ENCODE measurements at places on chromosomes 3 and 15.
A peak's percentile ranks its signal among the peaks of the same experiment; 100 is the strongest.

- DNase-seq = no peak
Observed at GRCh38 chr3:184894051-184894450, 82.1 kb downstream of the VPS8 start.

GRCh38 chr3:71512544-71512943 is 71.0 kb downstream of the FOXP1 start:
- no peak for DNase-seq

DNA sequence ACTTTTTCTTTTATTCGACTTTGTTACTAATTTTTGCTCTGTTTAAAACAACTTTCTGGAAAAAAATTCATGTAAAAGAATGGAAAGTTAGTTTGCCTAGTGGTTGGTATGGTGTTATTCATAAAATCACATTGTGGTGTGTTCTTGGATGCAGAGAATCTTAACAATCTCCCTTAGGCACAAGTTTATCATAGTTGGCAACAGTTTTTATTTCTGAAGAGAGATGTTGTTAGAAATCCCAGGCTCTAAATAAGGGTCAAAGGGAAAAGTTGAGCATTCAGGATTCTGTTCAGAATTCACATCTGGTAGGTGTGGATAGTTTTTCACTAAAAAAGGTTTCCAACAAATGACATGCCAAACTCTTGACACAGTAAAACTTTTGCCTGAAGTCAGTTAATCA is 6.4 kb downstream of the DUT start:
- DNase-seq = no peak

- DNase-seq = no peak
Observed at GRCh38 chr3:156519758-156520162, 35.2 kb downstream of the SSR3 start.

GRCh38 chr3:141550926-141551665 is 64.3 kb downstream of the RASA2 start:
- DNase-seq = no peak

DNA sequence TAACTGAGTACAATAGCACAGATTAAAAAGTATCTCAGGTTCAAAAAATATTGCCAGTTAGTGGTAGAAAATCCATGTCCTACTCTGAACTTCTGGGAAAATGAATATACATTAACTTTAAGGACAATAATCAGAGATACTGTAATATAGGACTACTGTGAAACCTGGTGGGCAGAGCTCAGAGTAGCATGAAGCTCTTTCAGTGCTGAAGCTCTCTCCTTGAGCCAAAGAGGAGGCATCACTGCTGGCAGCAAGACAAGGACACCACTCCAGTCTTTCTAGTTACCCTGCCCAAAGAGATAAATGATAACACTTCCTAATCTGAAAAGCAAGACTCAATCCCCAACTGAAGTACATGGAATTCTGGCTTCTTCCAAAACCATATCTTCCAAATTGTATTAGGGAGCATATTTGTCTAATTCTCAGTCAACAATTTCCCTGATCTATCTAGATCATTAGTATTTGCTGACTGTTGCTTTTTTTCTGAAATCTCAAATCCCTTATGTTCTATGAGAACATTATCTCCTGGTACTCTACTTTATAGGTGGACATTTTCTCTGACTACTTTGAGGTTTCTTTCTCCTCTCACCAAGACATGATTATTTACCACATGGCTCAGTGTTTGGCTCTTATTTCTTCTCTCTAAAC is 55.9 kb downstream of the CLDN1 start:
- DNase-seq = no peak

- DNase-seq = no peak
Observed at GRCh38 chr3:165210132-165210531, 13.9 kb upstream of the SLITRK3 start.

DNA sequence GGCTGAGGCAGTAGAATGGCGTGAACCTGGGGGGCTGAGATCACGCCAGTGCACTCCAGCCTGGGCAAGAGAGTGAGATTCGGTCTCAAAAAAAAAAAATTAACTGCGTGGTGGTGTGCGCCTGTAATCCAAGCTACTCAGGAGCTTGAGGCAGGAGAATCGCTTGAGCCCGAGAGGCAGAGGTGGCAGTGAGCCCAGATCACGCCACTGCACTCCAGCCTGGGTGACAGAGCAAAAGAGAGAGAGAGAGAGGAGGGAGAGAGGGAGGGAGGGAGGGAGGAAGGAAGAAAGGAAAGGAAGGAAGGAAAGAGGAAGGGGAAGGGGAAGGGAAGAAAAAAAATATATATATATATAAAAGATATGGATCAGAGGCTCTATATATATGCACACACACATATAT is 6.0 kb downstream of the TM4SF19 start:
- no peak for DNase-seq

- no peak for DNase-seq
Observed at GRCh38 chr3:129688271-129688895, 81.9 kb upstream of the PLXND1 start.

DNA sequence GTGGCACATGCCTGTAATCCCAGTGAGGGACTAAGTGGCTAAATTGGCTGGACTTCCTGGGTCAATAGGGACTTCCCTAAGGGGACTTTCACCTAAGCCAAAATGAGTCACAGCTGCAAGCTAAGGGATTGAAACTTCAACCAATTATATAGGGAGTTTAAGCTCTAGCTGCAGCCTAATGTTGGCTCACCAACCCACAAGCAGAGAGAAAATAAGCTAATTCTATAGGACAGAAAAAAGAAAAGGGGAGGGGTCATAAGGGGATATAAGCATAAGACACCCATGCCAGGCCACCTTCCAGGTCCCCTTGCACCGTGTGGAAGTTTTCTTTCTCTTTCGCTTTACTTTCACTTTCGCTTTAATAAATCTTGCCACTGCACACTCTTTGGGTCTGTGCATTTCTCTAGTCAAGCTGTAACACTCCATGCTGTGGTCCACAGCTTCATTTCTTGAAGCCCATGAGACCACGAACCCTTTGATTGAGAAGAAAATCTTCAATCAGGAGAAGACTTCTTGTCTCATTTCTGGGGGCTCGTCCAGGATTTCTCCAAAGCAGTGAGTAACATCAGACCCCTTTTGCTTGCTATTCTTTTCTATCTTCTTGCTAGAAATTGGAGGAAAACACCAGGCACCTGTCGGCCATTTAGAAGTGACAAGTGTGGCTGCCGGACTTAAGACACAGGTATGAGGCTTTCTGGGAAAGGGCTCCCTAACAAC is 192.3 kb downstream of the IGSF11 start:
- DNase-seq = peak; percentile 12

GRCh38 chr15:37537802-37538201 is 396.6 kb upstream of the TMCO5A start:
- no peak for DNase-seq

GRCh38 chr15:31393444-31394091 is 66.9 kb downstream of the KLF13 start:
- no peak for DNase-seq

- no peak for DNase-seq
Observed at GRCh38 chr3:170811515-170811914, 58.5 kb downstream of the RPL22L1 start.

DNA sequence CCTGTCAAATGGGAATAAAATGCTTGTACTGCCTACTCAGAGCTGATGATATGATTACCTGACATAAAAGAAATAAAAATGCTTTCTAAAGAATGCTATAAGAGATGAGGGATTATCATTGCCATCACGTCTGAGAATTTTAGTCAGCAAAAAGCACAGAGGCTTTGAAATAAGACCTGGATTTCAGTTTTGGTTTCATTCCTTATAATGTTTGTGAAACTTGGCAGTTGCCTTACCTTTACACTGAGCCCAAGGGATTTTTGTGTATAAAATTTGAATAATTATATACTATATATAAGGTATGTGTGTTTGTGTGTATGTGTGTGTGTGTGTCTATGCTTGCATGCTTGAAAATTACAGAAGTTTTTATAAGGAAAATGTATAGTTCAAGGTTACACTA is 634.8 kb upstream of the BCHE start:
- no peak for DNase-seq

DNA sequence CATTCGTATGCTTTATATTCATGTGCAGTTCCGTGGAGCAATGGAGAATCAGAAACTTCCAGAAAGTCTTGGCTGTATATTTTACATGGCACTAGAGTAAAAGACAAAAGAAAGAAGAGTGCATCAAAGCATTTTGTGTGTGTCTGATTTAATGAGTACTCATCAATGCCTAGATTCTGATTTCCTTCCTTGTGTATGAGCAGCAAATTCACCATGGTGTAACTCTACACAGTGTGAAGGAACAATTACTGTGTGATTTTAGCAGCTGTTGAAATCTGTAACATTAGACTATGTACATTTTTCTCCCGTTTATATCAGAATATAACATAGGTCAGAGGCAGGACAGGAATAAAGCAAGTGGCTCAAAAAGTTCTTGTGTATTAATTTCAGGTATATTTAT is 102.0 kb upstream of the TSC22D2 start:
- DNase-seq = no peak

DNA sequence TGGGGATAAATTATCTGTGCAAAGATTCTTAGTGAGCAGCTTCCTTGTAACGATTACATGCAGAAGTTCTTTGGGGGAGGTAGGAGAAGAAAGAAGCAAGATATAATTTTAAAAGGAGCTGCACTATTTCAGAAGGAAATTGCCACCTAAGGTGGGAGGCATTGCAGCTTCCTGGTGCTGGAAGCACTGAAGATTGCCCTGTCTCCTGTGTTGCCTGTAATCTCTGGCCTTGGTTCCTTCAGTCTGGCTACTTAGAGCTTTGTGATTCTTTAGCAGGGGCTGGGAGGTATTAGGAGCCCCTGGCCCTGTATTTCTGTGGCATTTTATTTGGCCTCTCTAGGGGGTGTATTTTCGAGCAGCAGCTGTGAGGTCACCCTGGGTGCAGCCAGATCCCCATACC is 35.5 kb downstream of the CACNA2D3 start:
- DNase-seq = no peak

- DNase-seq = no peak
Observed at GRCh38 chr15:49748791-49749190, 127.9 kb downstream of the DTWD1 start.

DNA sequence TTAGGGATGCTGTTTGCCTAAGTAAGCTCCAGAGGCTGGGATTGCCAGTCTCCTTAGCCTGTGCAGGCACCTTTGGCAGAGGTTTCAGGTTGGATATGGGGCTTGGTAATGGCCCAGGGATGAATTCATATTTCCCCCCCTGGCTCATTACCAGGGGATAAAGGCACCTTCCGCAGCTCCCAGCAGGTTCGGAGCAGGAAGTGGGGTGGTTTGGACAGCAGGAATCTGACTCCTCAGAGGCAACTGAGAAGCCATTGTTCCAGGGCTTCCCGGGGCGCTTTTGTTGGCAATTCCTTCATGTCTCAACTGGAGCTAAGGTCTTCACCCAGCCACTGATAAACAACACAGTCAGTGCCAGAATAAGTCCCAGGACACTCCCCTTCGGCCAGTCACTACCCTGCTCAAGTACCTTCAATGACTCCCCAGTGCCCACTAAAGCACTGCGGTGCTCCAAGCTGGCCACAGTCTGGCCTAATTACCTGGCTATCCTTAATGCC is 85.3 kb upstream of the SLC6A6 start:
- DNase-seq = no peak

DNA sequence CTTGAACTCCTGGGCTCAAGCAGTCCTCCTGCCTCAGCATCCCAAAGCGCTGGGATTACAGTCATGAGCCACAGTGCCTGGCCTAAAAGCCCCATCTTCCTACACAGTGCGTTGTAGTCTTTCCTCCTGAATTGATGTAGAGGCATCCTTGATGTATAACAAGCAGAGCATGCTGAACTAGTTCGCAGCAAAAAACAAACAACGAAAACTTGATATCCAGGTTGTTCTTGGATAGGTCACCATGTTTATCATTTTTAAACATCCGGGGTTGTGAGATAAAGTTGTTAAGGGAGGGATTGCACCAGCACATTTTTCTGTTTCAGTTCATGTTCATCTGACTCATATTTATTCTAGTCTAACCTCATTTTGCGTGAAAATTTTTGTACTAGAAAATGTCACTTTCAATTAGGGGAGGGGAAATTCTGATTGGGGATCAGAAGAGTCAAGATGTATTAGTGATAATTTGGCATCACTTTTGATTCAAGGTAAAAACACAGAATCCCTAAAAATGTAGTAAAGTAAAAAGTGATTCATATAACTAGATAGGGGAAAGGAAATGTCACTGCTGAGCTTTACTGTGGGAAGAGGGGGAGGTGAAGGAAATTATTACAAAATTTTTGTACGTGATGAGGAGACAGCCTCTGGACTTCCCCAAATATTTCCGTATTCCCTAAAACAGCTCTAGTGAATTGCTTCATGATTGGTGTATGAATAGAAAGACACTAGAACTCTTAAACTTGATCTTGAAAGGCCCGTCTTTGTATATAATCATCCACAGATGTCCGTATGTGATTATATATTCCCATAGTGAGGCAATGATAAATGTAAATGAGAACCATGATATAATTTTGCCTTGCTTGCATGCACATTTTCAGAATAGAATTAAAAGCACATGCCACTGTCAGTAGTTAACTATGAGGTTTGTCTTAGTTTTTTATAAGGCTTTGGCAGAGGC is 22.9 kb downstream of the RAB8B start:
- no peak for DNase-seq
